ENCODE measurements at places on chromosomes 1 and 21.
A peak's percentile ranks its signal among the peaks of the same experiment; 100 is the strongest.

GRCh38 chr1:60988891-60989290 lies 93.5 kb upstream of the NFIA start:
- DNase-seq = no peak

DNA sequence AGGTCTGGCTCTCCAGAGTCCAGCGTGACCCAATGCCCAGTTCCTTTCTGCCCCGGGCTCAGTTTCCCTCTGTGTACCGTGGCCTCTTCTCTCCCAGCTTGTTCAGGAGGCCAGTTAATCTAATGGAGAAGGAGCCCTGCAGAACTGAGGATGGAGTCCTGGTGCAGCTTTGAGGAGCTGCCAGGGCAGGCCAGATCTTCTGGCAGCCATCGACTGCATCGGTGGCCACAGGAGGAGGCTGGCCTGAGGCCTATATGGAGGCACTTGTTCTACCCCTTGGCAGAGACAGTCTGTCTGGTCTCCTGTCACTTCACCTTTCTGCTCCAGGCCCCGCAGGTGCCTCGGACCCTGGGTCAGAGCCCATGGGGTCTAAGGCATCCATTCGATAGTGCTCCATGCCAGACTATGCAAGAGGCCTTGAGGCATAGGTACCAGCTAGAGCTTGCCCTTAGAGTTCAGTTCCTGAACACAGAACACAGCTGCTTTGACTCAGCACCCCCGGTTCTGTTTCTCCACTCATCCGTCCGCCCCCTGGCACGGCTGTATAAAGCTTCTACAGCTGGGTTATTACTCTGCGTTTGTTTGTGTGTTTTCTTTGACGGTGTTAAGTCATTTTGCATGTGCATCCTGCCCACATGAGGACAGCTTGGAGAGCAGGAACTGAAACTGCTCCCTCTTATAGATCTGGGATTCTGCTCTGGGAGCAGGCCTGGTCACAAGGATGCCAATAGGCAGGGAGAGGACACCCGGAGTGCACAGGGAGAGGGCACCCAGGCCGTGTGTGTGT lies 18.5 kb upstream of the LRRN2 start:
- DNase-seq = no peak

DNA sequence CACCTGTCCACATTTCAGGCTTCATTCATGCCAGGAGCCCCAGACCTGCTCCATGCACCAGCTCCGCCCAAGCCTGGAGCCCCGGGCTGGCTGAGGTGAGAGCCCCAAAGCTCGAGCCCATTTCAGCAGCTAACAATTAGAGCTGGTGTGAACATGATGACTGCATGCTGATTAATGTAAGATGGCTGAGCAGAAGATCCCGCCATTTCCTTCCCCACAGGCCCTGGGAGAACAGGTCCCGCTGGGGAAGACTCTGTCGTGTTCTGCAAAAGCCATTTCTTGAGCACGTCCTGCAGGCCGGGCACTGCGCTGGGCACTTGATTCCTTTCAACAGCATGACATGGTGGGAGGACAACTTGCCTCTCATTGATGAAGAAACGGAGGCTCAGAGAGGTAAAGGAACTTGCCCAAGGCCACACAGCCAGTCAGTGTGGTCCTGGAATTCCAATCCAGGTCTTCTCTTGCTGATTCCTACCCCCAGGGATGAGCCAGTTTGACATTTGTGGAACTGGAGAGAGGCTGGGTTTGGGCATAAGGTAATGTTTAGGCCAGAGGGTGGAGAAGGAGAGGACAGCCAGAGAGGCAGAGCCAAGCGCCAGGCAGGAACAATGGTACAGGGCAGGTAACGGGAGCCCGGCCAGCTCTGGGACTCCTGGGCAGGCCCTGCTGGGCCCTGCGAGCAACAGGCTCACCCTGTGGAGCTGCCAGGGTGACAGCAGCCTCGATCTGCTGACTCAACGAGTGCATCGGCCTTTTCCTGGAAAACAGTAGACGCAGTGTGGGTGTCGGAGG lies 28.1 kb upstream of the EPHA2 start:
- DNase-seq = no peak

GRCh38 chr1:225849925-225850324 lies 32.3 kb downstream of the TMEM63A start:
- no peak for DNase-seq

DNA sequence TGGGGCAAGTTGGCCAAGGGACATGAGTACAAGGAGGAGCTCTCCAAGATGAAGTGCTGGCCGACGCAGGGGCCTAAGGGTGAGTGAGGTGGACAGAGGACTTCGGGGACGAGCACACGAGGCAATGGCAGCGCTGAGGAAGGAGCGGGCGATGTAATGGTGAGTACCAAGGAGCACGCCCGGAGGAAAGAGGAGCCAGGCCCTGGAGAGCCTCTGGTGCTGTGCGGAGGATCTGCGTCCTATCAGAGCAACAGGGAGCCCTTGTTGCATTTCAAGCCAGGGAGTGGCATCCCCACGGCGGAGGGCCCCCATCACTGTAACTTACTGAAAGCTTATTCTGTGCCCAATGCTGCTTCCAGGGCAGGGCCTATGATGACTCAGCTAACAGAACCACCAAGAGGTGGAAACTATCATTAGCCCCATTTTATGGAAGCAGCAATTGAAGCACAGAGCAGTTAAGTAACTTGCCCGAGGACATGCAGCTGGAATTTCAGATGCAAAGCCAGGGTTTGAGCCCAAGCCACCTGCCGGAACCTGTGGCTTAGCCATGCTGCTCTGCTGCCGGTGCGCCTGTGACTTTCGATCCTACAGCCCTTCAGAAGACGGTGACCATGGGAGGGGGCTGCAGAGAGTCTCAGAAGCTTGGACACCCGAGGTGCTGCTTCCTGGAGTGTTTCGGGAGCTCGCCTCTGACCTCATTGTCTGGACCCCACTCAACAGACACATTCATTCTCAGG lies 17.6 kb upstream of the AJAP1 start:
- no peak for DNase-seq

- DNase-seq = peak; percentile 46
Observed at GRCh38 chr1:206933333-206933945, 11.7 kb upstream of the FCMR start.

GRCh38 chr1:228956864-228957263 lies 221.6 kb downstream of the RHOU start:
- no peak for DNase-seq

DNA sequence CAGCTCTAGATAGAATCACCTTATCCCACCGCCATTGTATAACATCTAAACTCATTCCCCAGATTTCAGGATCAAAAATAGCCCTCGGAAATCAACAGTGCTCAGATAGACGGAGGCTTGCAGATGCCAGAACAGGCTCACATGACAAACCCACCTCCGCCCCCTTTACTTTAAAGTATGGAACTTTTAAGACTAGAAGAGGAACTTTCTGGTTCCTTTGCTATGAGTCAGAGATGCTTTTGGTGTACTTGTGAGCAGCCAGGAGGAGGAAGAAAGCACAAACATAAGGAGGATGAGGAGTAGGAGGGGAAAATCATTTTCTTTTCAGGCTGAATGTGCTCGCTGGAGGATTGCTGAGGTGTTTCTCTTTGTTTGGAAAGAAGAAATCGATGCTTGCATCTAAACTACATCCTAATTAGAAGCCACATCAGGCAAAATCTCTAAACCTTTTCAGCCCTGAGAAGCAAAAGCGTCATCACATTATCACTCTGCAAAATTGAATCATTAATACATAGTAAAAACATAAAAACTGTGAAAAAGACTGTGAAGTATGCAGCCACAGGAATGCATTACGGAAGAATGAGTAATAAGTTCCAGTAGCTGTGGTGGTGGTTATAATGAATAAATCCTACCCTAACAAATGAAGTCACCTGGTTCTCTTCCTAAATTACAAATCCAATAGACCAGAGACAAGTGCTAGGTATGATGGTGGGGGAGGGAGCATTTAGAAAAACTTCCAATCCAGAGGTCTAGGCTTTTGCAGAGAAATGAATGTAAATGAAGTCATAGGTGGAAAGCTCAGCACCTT lies 251.3 kb downstream of the KCNH1 start:
- no peak for DNase-seq

GRCh38 chr1:245313576-245313975 lies 158.8 kb downstream of the KIF26B start:
- no peak for DNase-seq

- no peak for DNase-seq
Observed at GRCh38 chr1:6519491-6519934, 28.0 kb upstream of the PLEKHG5 start.

DNA sequence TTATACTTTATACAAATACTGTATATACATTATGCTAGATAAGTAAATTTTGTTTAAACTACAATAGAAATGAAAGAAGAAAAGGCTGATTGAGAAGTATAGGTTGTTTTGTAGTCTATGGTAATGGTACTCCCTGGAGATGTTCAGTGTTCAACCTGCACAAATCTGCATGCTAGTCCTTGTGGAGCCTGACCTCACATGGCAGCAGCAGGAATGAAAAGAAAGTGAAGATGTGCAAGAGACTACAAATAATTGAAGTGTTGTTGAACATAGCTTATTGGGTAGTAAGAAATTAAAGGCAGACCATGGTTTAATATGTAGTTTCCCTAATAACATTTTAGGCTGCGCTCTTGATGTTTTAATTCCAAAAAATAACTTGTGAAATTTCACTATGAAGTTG lies 201.2 kb downstream of the TGFB2 start:
- DNase-seq = no peak

- DNase-seq = no peak
Observed at GRCh38 chr1:39754026-39754570, 15.4 kb downstream of the PPIE start.

DNA sequence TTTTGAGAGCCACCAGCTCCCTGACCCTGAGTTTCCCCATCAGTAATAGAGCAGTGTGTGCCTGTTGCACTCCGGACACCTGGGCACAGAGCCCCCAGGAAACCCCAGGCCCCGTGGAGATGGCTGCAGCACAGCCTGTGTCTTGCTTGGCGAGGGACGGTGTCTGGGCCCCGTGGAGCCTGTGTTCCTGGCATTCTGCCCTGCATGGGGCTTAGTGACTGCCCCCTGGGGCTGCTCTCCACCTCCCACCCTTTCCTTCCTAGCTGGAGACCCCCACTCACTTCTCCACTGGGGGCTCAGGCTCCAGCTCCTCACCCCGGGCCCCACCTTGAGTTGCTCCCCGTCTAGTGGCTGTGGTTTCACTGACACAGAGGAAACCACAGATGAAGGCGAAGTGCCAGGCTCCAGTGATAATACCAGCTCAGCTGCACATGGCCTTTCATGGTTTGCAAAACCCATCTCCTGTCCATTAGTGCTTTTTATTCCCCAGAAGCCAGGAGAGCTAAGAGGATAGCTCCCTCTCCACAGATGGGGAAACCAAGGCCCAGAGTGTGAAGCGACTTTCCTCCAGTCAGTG lies 39.4 kb downstream of the DMRTB1 start:
- no peak for DNase-seq

DNA sequence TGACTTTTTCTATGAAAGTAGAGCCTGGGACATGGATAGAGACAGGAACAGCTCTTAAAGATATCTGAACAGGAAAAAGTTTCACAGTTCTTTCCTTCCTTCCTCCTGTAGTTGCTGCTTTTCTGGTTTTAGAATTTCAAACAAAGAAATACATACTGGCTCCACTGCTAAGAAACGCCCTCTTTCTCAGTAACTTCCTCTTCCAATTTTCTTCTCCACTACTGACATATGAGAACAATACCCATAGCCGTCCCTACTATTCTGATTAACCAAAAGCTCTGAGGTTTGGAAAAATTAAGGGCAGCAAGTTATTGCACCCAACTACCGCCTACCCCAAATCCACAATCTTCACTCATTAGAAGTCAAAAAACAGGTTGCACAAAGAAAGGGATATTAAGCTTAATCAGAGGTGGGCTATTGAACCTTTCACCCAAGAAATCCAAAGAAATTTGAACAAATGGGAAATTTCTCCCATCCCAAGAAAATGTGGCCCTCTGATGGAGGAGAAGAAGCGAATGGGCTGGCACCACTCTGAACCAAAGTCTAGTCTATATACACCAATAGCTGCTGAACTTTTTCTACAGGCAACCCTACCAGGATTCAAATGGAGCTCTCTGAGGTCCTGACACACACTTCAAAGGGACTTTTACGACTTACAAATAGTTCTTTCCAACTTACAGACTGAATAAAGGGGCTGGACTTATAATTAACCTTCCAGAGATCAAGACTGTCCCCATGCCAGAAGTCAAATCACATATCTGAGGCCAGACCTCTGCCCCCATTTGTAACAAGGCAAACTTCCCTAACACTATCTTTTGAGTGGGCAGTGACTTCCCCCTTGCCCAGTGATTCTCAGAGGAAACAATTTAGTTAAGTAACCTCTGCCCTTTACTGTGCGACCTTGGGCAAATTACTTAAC lies 1.7 kb downstream of the WASF2 start:
- no peak for DNase-seq

GRCh38 chr1:204147406-204148383 lies 4.1 kb downstream of the ETNK2 start:
- no peak for DNase-seq

- no peak for DNase-seq
Observed at GRCh38 chr1:192730198-192730597, 78.6 kb upstream of the RGS2 start.

- no peak for DNase-seq
Observed at GRCh38 chr1:53090227-53091147, 28.5 kb downstream of the PODN start.

DNA sequence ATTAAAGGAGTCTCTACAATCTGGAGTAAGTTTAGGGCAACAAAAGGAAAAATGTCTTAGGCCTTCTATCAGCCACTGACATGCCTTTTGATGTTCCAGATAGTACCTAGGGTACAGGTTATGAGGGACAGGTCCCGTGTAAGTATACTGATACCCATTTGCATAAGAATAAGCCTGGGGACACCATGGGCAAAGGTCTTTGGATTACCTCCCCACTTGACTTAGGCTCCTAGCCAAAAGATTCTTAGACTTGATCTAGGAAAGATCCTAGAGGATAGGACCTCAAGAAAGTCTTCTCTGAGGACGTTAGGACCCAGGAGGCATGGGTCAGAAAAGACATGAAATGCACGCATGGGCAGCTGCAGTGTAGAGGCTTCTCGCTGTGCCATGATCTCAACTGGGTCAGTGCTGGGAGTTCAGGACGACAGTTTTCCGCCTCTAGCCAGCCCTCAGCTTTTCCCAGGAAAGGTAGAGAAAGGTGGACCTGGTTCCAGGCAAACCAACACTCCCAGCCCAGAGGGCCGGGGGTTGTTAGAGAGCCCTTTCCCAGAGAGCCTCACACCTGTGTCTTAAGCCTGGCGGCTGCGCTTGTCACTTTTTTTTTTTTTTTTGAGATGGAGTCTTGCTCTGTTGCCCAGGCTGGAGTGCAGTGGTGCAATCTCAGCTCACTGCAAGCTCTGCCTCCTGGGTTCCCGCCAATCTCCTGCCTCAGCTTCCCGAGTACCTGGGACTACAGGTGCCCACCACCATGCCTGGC lies 26.6 kb downstream of the MSTO1 start:
- no peak for DNase-seq

DNA sequence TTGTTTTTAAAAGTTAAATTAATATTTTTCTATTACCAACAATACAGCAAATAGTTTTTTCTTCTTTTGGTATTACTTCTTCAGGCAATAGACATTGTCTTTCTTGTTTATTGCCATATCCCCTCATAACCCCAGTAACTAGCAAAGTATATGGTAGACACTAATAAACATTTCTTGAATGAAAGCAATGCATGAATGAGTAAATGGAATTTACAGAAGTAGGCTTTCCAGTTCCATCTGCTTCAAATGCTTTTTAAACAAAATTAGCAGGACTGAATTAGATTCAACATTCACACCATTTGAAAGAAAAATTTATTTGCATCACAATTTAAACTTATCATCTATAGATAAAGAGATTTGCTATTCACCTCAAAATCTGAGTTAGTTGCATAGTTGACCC lies 5.6 kb upstream of the DR1 start:
- DNase-seq = no peak

- DNase-seq = no peak
Observed at GRCh38 chr1:8004803-8005573, 21.1 kb downstream of the ERRFI1 start.

- no peak for DNase-seq
Observed at GRCh38 chr1:179187735-179188471, 41.6 kb downstream of the ABL2 start.
